ENCODE measurements at places on chromosomes 6 and 20.

GRCh38 chr6:56021943-56022342 is 146.6 kb upstream of the BMP5 start:
- no peak for DNase-seq

DNA sequence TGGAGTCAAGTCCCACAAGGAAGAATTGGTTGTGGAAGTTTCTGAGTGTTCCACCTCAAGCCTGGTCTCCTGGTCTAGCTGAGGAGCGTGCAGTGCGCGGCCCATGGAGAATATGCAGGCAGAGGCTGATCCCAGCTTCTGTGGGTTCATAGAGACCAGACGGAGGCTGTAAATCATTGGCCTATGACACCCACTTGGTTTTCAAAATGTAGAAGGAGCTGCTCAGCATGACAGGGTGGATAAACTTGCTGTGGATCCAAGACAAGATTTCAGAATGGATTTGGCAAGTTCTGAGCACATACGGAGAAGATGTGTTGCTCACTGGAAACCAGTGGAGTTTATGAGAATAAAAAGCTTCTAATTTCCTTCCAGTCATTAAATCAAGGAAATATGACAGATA is 744 bp downstream of the KIF25 start:
- no peak for DNase-seq

DNA sequence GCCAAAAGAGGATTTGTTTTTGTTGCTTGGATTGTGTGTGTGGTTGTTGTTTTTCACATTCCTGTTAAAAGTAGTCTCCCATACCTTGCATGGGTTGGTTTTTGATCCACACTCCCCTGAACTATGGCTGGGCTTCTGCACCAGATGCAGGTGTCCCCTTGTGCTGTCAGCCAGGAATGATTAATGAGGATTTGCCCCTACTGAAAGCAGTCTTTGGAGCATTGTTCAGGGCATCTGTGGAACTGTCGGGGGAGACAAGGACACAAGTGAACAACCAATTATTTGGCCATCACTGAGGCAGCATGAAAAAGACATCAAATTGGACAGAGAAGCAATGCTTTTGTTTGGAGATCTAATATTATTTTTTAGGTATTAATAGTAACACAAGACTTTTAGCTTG is 373.2 kb upstream of the MMS22L start:
- DNase-seq = peak; percentile 35

DNA sequence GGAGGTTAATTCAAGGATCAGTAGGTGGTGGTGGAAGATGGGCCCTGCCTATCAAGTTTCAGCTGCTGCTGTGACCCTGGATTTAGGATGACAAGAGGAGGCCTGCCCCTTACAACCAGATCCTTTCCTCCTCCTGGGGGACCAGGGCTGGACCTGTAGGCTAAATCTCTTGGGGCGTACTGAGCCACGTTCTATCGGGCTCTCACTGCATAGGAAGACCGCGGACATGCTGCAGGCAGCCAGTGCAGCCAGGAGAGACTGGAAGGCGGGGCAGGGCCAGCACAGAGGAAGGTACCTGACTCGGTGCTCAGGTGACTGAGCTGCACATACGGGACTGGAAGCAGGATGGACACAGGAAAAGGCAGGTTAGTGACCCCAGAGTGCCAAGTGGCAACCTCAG is 8.5 kb upstream of the SLA2 start:
- no peak for DNase-seq

GRCh38 chr6:159973406-159973805 is 4.5 kb downstream of the IGF2R start:
- DNase-seq = peak; percentile 32

DNA sequence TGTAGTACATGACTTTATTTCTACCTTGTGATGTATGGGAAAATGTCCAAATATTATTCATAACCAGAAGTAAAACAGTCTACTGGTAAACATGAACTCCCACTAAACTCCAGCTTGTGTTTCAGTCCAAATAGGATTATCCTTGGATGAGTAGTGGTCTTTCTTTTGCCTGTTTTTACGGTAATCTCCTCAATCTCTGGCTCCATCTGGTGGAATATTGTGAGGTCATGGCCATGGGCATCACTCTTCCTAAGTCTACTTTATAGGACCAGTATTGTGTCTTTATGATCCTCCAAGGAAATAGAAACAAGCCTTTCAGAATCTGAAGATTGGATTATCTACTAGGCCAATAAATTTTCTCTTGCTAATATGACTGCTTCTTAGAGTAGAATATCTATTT is 505.0 kb downstream of the BMP2 start:
- DNase-seq = peak; percentile 90

- no peak for DNase-seq
Measured at GRCh38 chr6:20350215-20350614, 51.5 kb upstream of the E2F3 start.

GRCh38 chr6:125809570-125810170 is 18.9 kb downstream of the NCOA7 start:
- no peak for DNase-seq

GRCh38 chr20:49165611-49166010 is 22.5 kb downstream of the STAU1 start:
- DNase-seq = no peak

- DNase-seq = no peak
Measured at GRCh38 chr6:6714953-6715352, 126.4 kb downstream of the LY86 start.

- no peak for DNase-seq
Measured at GRCh38 chr6:149270616-149271015, 46.9 kb upstream of the TAB2 start.

DNA sequence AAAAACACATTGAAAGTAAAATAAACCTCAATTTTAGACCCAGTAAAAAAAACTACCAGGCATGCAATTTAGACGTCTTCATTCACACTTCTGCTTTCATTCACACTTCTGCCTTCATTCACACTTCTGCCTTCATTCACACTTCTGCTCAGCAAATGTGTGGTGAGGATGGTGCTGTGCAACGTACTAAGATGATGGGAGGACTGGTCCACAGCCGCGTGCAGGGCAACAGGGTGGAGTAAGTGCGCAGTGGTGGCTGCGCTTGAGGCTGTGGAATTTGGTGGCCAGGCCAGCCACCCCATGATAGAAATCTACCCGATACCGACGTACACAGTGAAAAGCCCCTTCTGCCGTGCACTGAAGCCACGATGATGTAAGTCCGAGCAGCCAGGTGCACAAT is 114.3 kb upstream of the CD93 start:
- DNase-seq = no peak

- DNase-seq = no peak
Measured at GRCh38 chr6:134819863-134820800, 129.8 kb downstream of the ALDH8A1 start.

DNA sequence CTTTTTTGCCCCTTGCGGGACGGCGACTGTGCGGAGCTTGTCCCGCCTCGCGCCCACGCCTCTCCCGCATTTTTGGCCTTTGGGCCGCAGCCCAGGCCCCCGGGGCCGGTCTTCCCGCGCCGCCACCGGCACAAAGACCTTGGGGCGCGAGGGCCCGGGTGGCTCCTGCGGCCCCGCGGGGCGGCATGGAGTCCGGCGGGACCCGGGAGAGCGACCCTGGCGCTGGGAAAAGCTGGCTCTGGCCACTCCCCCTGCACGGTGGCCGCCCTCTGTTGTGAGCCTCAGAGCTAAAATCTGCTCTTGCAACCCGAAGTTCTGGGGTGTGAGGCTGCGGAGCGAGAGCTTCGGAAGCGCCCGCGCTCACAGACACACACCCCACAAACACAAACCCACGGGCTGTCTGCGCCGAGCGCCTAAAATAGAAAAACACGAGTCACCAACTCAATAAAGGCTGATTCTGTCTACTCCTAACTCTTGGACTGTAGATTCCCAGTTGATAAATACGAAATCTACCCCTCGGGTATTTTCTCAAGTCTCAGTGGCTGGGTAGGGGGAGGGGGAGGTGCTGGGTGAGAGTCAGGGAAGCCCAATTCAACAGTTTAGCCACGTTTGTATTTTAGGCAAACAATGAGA is 496 bp upstream of the BEND3 start:
- DNase-seq = peak; percentile 64

DNA sequence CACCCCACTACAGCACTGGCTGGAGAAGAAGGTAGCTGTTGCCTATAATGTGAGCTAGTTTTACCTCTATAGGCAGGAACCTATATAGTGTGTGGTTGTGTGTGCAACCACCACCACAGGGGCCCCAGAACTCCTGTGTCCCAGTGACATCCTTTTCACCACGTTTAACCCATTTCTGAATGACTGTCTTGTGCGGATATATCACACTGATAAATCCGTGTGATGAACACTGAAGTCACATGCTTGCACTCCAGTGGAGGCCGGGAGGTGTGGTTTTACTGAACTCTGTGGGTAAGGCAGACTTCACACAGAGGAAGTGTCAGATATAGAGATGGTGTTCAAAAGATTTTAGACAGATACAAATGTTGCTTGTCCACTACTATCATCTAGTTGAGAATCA is 32.5 kb downstream of the SDHAF4 start:
- no peak for DNase-seq

GRCh38 chr6:13262302-13263230 is 65.8 kb downstream of the TBC1D7 start:
- DNase-seq = no peak

DNA sequence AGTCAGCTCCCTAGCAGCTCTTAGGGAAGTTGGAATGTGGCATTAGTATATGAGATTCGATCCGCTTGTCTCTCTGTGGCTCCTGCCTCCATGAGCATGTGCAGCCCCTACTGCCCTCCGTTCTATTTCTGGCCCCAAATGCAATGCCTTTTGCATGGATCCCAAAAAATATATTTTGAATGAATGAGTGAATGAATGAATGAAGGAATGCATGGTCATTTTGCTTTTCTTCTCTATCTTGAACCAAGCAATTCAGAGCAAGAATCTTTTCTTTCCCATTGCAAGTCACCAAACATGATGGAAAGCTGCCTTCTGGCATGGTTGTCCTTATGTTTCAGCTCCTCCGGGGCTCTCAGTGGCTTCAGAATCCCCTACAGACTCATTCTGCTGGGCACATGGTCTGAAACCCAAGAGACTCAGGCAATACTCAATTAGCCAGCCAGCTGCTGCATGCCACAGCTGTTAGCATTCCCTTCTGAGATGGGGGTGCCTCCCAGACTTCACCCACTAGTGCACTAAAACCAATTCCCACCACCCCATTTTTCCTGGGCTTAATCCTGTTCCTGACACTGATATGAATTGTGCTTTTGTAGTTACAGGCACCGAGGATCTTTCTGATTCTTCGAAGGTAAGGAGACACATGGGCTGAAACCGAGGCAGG is 2.6 kb upstream of the IYD start:
- DNase-seq = no peak

- no peak for DNase-seq
Measured at GRCh38 chr6:113597231-113597583, 259.9 kb upstream of the MARCKS start.

DNA sequence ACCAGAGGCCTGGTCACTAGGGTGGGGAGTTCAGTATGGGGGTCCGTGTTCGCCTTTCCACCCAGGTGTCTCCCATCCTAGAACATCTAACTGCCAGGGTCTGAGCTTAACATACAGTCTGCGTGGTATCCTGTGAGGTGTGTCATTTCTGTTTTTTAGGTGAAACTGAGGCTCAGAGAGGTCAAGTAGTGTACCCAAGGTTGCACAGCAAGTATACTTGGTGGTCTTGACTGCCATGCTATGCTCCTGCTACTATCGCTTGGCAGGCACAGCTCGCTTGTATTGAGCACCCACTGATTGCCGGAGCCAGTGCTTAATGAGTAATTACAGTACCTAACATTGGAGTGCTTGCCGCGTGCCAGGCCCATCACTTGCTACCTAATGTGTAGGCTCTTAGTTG is 26.2 kb downstream of the GTSF1L start:
- DNase-seq = no peak

GRCh38 chr6:134632024-134632423 is 314.1 kb upstream of the SGK1 start:
- no peak for DNase-seq

- no peak for DNase-seq
Measured at GRCh38 chr6:156943166-156943565, 166.0 kb downstream of the ARID1B start.

DNA sequence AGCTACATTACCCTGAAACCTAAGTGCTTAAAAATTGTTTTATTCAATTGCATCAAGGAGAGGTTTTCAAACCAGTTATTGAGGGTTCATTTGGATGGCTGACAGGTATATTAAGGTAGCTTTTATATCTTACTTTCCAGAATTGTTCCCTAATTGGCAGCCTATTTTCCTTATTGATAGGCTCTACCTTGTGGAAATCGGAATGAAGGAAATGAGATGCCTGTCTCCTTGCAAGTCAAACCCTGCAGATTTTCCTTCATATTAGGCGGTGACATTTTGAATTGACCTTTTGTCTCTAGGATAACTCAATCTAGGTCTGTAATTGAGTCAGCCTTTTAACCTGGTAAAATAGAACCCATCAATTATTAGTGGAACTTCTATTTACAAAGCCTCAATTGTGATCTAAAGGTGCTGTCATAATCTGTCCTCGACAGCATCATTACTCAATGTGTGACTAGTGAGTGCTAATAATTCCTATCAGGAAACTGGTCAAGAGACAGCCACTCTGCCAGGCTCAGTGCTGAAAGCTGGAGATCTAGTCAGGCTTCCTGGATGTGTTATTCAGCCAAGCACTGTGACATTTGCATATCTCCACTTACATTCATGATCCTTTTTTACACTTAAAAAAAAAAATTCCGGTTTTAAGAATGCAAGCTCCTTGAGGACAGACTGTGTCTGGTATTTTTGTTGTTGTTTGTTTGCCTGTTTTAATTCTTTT is 20.1 kb downstream of the OPRM1 start:
- DNase-seq = no peak

DNA sequence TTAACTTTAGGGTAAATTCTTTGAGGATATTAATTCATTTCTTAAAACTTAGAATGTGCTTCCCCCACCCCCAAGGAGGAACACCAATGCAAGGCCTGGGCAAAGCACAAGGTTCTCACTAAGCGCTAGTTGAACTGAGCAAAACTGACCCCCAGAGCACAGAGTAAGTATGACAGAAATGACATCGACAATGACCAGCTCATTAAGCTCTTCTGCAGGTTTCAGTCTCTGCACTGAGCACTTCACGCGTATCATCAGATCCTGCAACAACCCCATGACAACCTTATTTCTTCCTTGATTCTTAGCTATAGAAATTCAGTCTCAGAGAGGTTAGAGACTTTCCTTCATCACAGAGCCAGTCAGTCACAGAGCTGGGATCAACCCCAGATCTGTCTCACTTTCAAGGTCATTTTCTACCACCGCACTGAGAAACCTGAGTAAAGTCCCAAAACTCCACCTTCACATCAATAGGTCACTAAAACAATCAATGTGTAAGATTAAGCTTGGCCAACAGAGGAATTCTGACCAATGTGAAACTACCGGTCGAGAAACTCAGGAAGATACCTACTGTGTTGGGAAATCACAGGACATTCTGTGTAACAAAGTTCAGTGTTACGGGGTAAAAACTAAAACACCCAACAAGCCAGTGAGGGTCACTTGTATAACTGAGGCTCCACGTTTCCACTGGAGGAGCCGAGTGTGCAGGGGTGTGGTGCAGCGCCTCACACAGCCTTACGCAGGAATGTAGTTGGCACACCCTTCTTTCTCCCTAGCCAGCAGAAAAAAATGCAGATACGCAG is 129.0 kb upstream of the FOXQ1 start:
- DNase-seq = no peak

DNA sequence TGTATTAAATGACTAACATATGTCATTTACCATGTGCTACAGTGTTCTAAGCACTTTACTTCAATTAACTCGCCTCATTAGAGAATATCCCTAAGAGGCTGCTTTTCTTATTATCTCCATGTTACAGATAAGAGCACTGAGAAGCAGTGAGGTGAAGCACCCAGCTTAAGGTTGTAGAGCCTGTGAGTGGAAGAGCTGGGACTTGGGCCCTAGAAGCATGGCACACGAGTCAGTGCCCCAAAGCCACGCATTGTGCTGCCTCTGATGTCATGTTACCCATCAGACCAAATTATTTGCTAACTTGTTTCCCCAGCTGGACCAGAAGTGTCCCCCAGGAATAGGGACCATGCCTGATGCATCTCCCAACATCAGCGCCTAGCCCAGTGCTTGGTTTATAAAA is 34.1 kb downstream of the POFUT1 start:
- peak; percentile 93 for DNase-seq

Measured in NCI-H524 (cell line).